ENCODE measurements at places on chromosomes 12 and 14.
A peak's percentile ranks its signal among the peaks of the same experiment; 100 is the strongest.

DNA sequence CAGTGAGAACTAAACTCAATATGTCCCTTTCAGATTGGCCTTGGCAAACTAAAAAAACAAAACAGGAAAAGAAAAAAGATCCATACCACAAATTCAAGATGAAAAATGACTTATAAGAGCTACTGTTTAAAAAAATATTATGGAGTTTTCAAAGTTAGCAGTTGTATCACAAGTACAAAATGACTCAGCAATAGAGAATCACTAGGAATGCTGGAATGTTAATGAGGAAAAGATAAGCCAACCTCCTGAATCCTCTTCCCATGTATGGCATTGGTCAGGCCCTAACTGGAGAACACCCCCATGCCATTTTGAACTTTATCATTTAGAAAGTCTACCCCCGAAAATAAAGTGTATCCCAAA is 62.2 kb downstream of the PPP1R36 start:
- DNase-seq: no peak

DNA sequence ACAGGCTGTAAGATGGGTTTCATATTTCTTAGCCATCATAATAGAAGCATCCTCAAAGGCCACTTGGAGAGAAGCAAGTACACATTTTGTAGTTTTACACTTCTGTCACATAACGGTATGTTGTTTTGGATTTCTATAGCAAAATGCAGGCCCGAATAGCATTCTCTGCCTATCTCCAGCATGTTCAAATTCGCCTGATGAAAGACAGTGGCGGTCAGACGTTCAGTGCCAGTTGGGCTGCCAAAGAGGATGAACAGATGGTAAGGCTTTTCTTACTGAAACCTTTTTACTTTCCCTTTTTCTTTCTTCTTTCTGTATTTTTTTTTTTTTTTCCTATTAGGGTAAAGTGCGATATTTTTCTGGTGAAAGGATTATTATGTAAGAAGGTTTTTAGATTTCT is 110.5 kb downstream of the TTLL5 start:
- DNase-seq: no peak

DNA sequence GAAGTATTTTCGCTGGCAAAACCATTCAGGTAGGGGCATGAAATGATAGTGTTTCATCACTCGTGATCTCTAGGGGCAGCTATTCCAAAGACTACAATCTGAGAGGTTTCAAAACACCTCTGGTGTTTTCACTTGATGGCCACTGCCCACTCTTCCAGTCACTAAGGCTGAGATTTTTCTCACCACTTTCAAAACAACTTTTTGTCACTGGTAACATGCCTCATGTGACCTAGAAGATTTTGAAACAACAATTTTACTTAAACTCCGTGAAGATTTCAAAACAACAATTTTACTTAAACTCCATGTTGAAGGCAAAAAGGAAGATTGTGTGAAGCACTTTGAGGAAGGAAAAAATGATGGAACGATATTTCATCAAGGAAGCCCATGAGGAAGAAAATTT is 1.2 kb upstream of the IRAK3 start:
- no peak for DNase-seq

- no peak for DNase-seq
Observed at GRCh38 chr14:105273062-105273461, 24.7 kb downstream of the BTBD6 start.

- DNase-seq: no peak
Observed at GRCh38 chr12:126358806-126359205, 1293.6 kb downstream of the AACS start.

- no peak for DNase-seq
Observed at GRCh38 chr14:67429510-67430205, 17.7 kb upstream of the PLEK2 start.

GRCh38 chr14:83923842-83924241 is 1606.1 kb upstream of the FLRT2 start:
- no peak for DNase-seq

DNA sequence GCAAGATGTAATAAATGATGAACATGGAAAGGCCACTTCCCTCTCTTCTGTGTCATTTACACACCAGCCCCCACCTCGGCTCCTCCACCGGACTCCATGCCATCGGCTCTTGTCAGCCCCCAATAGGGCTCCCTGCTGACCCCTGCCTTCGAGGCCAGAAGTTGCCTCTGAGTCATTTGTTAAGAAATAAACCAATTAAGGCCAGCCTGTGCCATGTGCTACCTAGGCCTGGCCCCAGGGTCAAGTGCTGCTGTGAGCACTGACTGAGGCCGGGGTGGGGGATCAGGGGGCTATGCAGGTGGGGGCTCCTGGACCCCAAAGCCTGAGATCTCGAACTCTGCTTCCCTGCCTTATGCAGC is 53.2 kb downstream of the TESC start:
- DNase-seq: no peak

DNA sequence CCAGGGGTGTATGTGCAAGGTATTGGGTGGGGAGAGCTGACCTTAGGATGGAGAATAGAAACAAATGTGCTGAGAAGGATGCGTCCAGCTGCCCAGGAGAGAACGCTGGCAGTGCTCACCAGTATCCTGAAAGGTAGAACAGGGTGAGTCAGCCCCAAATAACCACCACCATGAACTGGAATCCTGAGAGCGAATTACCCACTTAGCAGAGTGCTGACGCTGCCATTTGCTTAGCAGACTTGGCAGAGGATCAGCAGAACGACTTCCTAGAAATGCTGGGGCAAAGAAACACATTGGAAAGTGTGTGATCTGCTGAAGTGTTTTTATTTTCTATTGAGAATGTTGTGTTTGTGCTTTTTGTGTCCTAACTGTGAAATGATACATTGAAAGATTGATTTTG is 213.6 kb downstream of the ADGRD1 start:
- no peak for DNase-seq

DNA sequence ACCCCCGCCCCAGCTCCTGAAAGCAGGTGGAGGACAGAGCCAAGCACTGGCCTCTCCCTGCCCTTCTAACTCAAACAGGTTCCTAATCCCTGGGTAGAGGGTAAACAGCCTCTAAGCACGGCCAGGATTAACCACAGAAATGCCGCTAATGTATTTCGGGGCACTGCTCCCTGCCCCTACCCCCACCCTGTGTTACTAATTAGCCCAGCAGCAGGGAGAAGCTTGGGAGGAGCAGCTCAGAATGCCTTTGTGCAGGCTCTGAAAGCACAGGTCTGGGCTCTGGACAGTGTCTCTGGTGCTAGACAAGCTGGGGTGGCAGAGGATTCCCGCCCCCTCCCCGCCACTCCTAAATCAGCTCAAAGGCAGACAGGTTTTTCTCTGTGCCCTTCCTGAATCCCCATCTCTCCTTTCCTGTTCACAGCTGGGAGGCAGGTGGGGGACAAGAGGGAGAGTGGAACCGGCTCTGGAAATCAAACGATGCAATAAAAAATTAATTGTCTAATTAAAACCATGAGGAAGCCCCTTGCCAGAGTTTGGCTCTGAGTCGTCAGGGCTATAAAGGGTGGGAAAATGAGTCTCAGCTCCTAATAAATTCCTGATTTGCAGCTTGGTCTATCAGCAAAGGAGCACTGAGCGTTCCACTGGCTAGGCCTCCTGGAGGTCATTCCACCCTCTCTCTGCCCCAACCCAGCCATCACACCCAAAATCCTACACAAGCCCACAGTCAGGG is 53.0 kb downstream of the SMUG1 start:
- no peak for DNase-seq

DNA sequence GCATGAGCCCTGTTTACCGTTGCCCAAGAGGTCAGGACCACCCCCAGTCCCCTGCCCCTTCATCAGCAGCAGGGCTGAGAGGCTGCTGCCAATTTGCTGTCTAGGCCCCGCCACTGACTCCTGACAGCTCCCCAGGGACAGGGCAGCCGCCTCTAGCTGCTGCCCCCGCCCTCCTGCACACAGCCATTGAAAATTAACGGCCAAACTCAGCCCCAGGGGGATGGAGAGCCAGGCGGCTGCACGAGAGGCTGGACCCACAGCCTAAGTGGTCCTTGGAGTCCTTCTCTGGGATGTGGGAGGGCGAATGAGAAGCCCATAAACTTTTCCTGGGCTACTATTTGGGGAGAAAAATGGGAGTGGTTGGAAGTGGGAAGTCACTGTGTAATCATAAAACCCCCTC is 4.6 kb downstream of the FOXN4 start:
- DNase-seq: no peak

DNA sequence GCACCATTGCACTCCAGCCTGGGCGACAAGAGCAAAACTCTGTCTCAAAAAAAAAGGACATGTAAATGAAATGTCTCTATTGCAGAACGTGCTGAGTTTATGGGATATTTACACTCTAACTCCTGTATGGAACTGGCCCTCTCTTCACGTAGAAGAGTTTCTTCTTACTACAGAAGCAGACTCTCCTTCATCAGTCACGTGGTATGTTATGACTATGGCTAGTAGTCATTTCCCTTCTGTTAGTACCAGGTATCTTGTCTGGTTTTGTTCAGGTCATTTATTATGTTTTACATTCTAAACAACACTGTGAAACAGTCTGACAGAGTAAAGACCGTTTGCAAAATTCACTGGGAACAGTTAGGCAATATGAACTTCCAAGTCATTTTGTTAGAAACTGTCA is 20.3 kb downstream of the KNTC1 start:
- DNase-seq: no peak

GRCh38 chr12:12918781-12919389 is 27.5 kb downstream of the GPRC5A start:
- DNase-seq: no peak

DNA sequence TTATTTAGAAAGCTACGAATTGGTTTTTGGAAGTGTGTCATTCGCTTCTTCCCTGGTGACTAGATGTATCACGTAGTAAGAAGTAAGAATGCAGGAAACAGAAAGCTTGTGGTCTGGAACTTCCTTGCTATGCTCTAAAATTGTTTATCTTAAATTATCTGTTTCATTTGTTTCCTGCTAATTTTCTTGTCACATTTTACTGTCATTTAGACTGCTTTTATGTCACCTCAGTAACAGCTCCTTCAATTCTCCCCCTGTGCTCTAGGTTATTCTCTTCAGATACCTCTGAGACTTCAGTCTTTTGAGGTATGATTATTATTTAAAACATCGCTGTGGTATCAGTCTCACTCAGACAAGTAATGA is 699 bp upstream of the CD69 start:
- no peak for DNase-seq

- no peak for DNase-seq
Observed at GRCh38 chr12:94057262-94058151, 90.9 kb upstream of the PLXNC1 start.

DNA sequence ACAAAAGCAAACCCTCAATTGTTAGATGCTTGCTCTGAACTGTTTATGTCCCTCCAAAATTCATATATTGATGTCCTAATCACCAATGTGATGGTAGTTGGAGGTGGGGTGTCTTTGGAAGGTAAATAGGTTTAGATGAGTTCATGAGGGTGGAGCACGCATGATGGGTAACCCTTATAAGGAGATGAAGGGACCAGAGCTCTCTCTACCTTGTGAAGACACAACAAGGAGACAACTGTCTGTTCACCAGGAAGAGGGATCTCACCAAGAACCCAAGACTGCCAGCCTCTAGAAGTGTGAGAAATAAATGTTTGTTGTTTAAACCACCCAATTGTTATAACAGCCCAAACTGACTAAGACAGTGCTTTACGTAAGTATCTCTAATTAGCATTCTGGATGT is 27.0 kb downstream of the DHRS2 start:
- no peak for DNase-seq

GRCh38 chr12:44247588-44247987 is 411.7 kb downstream of the TMEM117 start:
- no peak for DNase-seq

GRCh38 chr12:113007166-113007565 is 28.8 kb downstream of the OAS2 start:
- DNase-seq: no peak

GRCh38 chr12:49058366-49059044 is 2.1 kb downstream of the KMT2D start:
- no peak for DNase-seq

- peak; percentile 32 for DNase-seq
Observed at GRCh38 chr14:96424109-96424989, 32.4 kb downstream of the AK7 start.

- DNase-seq: no peak
Observed at GRCh38 chr12:51075390-51075789, 8.0 kb downstream of the CSRNP2 start.

DNA sequence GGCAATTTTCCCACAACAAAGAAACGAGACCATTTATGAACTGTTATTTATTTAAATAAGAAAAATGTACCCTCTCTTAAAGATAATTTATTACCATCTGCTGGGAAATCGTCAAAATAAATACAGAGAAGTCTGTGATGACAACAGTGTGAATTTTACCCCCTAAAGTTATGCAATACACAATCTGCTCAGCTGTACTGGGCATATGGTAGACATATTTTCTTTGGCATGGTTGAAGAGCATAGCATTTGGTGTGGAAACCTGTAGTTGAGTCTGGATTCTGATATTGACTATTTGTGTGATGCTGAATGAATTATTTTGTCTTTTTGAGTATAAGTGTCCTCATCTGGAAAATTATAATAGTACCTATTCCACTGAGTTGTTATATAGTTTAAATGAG is 60.0 kb downstream of the CFAP54 start:
- no peak for DNase-seq

DNA sequence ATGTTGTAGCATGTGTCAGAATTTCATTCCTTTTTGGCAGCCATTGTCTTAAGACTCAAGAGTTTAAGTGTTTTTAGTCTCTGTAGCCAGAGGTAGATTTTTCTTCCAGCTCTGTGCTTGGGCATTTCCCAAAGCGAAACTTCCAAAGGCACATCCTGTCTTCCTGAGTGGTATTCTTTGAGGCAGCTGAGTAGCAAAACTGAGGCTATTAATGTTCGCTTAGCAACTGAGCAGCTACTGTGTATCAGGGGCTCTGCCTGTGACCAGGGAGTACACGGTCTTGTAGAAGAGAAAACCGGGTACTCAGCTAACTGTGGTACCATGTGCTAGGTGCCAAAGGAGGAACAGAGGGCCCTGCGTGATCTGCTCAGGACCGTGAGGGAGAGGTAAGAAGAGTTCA is 52.0 kb downstream of the ETV6 start:
- DNase-seq: no peak

DNA sequence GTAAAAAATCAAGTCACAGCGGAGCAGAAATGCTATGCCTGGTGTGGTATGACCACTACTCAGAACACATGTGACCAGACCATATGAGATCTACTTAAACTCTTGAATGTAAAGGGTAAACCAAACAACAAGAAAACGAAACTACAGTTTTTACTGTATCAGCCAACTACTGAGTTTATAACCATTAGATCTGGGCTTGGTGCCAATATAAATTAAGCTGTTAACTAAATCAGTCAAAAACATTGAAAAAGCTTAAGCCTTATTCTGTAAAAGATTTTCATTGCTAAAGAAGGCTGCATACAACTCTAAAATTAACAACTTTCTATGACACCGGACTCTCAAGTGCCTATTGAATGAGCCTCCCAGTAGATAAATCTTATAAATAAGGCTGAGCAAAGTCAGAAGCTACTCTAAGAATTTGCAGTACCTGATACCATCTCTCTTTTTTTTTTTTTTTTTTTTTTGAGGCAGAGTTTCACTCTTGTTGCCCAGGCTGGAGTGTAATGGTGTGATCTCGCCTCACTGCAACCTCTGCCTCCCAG is 35.4 kb downstream of the SPTLC2 start:
- no peak for DNase-seq
